ENCODE measurements at places on chromosomes 7 and 10.

DNA sequence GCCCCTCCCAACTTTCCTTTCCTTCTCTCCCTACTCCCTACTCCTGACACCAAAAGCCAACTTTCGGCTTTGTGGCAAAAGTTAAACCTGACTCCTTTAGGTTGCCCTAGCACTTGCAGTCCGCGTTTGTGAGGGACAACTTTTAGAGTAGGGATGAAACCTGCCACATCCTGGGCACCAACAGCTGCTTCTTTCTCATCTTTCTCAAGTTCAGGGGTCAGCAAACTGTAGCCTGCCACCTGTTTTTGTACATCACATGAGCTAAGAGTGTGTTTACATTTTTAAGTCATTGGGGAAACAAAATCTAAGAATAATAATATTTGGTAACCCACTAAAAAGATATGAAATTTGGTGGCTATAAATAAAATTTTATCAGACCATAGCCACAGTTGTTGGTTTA is 660.6 kb downstream of the KCNMA1 start:
- DNase-seq, result no peak

DNA sequence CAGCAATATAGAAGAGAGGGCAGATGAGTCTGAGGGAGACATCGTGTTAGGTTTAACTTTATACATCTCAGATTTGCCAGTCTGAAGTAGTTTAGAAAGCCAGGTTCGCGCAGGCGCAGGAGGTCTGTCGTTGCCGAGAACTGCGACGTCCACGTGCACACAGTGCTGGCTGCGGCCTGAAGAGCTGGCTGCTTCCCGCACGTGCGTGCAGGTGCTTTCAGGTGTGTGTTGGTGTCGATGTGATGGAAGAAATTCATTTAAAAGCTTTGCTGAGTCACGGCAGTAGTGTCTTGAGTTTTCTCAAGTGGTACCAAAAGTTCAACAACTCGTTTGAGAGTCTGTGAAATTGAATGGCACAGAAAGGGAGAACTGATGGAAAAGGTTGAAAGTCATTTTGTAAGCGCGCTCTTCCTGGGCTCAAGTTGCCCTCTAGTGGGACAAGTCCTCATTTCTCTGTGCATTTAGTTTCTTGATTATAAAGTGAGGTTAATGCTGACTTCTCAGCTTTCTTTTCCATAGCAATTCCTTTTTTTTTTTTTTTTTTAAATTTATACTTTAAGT is 18.6 kb downstream of the WDR37 start:
- DNase-seq, result no peak

DNA sequence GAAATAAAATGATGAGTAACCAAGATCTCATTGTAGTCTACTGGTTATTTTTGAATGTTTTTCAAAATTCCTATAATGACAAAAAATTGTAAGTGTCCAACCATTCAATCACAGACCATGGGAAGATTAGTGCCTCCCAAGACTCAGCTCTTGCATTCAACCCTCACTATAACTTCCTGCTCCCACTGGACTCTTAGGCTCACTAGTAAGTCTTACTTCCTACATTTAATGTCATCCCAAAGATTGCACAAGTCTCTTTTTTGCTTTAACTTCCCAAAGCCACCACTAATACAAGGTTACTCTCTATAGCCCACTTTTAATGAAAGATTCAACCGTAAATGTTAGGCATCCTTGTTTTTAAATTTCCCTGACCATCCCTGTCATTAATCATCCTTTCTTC is 111.9 kb upstream of the NRBF2 start:
- DNase-seq, result no peak

DNA sequence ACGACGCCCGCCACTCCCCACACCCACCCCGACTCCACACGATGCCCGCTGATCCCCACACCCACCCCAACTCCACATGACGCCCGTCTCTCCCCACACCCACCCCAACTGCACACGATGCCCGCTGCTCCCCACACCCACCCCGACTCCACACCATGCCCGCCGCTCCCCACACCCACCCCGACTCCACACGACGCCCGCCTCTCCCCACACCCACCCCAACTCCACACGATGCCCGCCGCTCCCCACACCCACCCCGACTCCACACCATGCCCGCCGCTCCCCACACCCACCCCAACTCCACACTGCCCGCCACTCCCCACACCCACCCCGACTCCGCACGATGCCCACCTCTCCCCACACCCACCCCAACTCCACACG is 317.0 kb downstream of the DNAJB6 start:
- DNase-seq, result no peak

- no peak for DNase-seq
Observed at GRCh38 chr7:137771273-137771672, 75.5 kb downstream of the DGKI start.

- no peak for DNase-seq
Observed at GRCh38 chr10:323651-324293, 188.5 kb downstream of the ZMYND11 start.

DNA sequence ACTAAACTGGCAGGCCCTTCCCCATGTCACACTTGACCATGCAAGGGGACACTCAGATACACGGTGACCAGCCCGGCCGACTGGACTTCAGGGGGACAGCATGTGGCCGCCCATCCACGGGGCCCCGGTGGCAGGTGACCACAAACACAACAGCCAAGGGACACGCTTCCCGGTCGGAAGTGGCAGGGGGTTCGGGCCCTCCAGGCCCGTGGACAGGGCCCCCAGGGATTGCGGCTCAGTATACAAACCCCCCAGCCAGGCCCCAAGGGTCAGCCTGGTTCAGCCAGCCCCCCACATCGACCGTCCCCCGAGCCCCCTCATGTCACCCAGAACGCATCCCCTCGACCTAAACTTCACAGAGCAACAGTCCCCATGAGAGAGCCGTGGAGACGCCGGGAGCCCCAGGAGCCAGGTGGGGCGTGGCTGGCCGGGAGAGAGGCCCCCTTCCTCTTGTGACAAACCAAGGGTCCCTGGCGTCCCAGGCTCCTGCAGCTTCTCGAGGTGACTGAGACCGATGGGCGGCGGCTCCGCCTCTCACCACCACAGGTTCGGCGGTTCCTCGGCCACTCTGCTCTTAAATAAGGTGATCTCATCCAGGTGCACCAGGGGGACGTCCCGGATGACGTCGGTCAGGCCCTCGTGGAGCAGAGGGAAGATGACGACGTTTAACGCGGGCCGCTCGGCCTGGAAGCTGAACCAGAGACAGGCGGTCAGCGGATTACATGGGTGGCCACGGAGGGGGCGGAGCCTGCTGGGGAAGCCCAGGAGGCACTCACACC is 57.8 kb upstream of the TNRC18 start:
- DNase-seq, result no peak

All from stimulated activated CD4-positive, alpha-beta T cell treated with anti-CD3 and anti-CD28 coated beads, Interleukin-1b, Interleukin-23, amount 100 ng/mL, for 1 hour (primary cell).